ENCODE measurements at places on chromosomes 1 and 21. TPM values are rescaled to one million over a fixed set of nuclear protein-coding genes. Genes with fewer than 3 reads are reported as not detected.
A peak's percentile ranks its signal among the peaks of the same experiment; 100 is the strongest.

Gene TINAGL1
- 64.5 TPM for total RNA-seq

DNA sequence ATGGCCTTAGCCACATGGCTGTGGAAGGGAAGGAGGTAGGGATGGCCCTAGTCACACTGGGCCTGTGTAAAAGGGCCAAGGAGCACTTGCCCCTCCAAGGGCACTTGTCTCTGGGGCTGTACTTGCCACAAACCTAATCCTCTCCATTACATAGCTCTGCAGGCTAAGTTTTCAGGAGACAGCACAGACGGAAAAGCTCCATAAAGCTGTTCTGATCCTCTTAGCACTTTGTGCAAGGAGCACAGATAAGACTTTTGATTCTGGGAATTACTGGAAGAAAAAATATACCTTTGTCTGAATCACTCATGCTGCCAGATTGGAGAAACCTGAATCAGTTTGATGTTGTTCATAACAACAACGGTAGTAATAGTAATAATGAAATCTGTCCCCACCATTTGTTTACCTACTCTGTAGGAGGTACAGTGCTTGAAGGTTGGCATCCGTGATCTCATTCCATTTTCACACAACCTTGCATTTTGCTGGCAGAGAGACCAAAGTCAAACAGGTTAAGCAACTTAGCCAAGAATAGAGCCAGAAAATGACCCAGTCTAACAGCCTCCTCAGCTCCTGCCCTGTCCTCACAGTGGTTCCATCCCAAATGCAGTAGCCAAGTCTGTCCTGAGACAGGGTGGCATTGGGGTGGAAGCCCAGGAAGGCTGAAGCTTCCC is 207.1 kb downstream of the ROR1 start:
- DNase-seq, result no peak
- no peak overlapping the region for H3K4me3 ChIP-seq
- H3K4me1 ChIP-seq, result peaks cover 10% of the 10 kb centered on the region
- H3K27me3 ChIP-seq, result no peaks in the 10 kb centered on the region

DNA sequence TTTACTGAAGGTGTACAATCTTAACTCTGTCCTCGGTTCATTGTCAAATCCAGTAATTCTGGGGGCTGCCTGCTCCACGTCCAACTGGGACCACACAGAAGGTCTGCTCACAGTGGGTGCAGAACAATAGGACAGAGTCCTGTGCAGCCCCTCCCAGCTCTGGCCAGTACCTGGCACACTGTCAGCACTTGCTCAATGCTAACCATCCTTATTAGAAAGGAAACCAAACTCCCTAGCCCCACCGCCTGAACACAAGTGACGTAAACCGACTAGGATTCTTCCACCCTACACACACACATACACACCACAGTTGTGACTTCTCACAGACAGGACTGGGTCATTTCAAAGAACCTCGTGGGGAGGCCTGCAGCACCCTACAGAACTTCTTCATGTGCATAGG is 5.2 kb downstream of the BCAR3 start:
- no peak overlapping the region for H3K4me3 ChIP-seq
- no peaks in the 10 kb centered on the region for H3K27me3 ChIP-seq
- H3K36me3 ChIP-seq, result peaks cover 11% of the 10 kb centered on the region
- H3K4me1 ChIP-seq, result peaks cover 87% of the 10 kb centered on the region

DNA sequence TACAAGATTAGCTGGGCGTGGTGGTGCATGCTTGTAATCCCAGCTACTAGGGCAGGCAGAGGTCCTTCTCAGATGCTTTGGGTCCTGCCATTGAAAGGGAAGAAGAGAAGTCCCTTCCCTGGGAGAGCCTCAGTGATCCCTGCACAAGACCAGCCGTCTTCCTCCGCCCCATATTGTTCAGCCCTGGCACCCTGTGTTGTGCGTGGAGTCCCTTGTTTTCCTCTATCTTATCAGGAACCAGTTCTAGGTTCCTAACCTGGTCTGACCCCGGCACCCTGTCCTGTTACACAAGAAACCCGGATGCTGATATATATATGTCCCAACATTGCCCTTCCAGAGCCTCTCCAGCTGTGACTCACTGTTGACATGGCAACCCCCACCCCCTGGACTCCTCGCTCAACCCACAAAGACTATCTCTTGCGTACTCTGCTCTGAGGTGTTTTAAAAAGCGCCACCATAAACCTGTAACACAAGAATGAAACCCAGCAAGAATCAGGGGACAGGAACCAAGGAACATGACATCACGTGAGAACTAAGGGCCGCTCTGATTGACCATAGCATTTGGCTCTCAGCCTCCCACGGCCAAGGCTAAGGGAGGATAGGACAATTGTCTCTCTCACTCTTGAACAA is 4.8 kb downstream of the MX2 start:
- no peak overlapping the region for H3K4me3 ChIP-seq
- H3K27me3 ChIP-seq, result no peaks in the 10 kb centered on the region
- DNase-seq, result peak; percentile 82
- H3K27ac ChIP-seq, result no peak overlapping the region

DNA sequence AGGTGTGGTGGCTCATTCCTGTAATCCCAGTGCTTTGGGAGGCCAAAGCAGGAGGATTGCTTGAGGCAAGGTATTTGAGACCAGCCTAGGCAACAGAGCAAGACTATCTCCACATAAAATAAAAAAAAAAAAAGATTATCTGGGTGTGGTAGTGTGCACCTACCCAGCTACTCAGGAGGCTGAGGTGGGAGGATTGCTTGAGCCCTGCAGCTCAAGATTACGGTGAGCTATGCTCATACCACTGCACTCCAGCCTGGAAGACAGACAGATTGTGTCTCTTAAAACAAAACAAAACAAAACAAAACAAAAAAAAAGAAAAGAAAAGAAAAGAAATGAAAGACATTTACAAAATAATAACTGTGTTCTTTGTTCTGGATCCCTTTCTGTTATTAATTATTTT is 6.1 kb upstream of the TLCD4 start:
- no peak for DNase-seq
- no peaks in the 10 kb centered on the region for H3K36me3 ChIP-seq

DNA sequence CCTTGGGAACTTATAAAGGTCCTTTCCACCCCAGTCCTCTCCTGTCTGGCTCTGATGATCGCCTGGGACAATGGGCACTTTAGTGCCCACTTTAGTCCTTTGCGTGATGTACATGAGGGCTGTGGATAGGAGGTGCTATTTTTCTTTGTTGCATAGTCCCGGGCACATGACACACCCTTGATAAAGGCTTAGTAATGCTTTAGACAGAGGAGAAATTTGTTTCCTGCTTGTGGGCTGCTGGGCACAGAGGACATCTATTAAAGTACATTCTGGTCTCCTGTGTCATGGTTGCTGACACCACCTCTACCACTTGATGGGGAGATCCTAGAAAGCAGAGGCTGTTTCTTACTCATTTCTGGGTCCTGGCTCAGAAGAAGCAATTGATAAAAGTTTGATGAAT is 5.4 kb upstream of the KNCN start:
- no peak overlapping the region for H3K27ac ChIP-seq
- no peaks in the 10 kb centered on the region for H3K4me1 ChIP-seq

DNA sequence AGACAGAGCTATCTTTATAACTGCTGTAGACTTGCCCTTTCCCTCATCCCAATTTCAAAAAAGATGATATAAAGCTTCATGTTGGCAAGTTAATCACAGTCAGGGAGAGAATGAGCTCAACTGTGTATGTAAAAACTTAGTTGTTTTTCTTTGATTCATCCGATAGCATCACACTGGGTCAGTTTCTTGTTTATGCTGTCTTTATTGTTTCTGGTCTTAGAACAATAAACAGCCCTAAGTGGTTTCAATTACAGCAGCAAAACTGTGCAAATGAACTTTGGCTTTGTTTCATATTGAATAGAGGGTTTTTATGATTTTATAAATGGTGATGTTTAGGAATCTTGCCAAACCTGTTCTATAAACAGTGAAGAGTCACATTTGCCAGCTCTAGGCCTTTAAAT is 423.8 kb upstream of the CXADR start:
- no peak for DNase-seq
- H3K4me1 ChIP-seq, result no peaks in the 10 kb centered on the region
- H3K4me3 ChIP-seq, result no peak overlapping the region
- no peak overlapping the region for H3K27ac ChIP-seq

DNA sequence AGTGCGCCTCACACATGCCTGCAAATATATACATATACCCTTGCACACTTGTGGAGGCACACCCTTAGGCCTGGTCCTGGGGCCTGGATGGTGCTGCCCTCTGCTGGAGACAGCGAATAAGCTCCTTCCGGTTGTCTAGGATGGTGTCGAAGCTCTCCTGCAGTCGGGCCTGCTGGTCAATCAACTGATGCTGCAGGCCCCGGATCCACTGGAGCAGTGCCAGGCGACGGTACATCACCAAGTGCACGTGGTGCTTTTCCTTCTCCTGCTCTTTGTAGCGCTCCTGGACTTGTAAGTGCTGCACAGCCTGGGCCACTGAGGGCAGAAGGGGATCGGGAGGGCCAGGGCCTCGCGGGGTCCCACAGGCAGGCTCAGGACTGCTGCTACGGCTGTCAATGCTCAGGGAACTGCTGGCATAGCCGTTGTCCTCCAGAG is 3.1 kb downstream of the C1orf216 start:
- peak; percentile 77 for DNase-seq

Data from lower lobe of right lung (tissue), 2 donors.